ENCODE measurements at places on chromosomes 5 and 9.

DNA sequence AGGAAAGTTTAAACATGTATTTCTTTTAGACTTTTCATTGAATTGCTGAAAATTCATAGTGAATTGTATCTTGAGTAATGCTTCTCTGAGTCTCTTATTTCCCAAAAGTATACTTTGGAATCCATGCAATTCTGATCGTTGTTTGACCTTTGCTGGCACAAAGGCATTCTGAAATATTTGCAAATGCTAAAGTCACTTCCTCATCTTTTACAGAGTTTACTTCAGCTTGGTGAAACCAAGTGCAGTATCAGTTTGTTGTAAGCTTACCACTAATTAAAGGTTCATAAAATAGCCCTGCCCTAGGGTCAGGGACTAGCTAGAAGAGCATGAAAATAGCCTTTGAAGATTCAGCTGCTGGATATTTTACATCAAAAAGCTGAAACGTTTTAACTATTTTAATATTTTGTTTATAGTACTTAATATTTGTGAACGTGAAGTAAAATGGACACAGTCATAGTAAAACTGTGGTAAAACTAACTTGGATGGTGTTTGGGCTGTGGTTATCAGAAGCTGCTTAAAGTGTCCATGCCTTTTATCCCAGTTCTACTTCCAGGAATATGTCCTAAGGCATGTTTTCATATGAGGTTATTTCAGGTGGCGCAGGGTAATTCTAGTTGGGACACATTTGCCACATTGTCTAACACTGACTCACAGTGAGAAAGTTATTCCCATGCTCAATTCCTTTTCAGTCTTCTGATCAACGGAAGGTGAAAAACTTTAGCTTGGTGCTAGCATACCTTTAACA lies 45.3 kb downstream of the SLC22A5 start:
- DNase-seq, result no peak

GRCh38 chr5:91607675-91608074 lies 224.6 kb upstream of the ARRDC3 start:
- no peak for DNase-seq

DNA sequence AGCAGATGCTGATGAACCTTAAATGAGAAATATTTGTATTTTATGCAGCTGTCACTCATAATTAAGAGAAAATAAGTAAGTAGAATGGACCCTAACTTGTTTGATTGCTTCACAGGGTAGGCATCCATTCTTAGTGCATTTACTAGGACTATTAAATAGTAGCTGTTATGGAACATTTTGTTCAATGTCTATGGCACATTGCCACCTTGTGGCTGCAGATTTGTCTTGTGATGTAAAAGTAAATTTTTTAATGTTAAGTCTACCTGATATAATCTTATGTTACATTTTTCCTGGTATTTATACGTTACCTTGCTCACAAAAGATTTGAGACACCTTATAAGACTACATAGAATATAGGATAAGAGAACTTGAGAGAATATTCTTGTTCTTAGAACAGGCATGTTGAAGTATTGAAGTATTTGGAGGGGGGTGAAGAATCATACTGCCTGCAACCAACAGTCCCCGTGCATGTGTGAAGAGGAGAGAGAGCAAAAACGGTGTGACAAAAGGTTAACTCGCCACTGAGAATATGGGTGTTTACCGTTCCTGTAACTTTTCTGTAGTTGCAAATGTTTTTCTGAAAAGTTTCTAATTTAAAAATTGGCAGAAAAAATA lies 161.1 kb downstream of the MAST4 start:
- DNase-seq, result peak; percentile 49

DNA sequence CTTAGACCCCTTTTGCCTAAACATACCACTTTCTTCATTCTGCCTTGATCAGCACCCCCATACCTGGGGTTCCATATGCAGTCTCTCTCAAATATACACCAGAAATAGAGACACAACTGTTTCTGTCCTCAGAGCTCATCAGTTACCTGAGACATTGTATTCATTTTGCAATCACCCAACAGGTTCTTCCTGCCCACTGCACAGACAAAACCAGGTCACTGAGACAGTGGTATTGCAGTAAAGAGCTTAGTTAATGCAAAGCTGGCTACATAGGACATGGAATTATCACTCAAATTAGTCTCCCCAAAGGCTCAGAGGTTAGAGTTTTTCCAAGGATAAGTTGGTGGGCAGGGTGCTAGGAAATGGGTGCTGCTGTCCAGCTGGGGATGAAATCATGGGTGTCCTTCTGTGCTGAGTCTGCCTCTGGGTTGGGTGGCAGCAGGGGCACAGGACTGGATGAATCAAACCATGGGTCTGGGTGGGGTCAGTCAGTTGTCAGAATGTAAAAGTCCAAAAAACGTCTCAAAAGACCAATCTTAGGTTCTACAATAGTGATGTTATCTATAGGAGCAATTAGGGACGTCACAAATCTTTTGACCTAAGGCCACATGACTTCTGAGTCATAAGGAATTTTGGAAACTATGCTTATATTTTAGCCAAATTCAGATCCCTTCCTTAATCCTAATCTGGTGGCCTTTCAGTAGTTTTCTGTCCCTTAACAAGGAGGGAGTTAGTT lies 41.0 kb downstream of the KCNV2 start:
- DNase-seq, result no peak

GRCh38 chr5:118952992-118953651 lies 35.2 kb downstream of the DTWD2 start:
- no peak for DNase-seq

DNA sequence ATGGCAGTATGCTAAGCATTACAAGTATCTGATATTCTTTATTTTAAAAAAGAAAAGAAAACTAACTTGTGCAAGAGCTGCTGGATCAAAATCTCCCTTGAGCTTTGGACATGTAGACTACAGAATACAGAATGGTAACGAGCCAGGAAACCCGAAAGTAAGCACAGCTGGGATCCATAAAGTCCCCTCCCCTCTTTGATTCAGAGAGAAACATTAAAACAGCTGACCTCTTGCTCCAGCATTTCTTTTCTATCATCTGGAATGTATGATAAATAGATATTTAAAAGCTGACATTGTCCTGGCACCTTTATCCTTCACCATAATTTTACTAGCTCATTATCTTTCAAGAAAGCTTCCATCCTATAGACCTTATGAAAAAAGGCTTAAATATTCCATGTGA lies 28.2 kb upstream of the LPAR1 start:
- no peak for DNase-seq

- no peak for DNase-seq
Observed at GRCh38 chr9:70392189-70392588, 22.3 kb downstream of the KLF9 start.

GRCh38 chr5:147691130-147691529 lies 91.4 kb downstream of the JAKMIP2 start:
- DNase-seq, result no peak

- no peak for DNase-seq
Observed at GRCh38 chr5:8807636-8808035, 738.2 kb downstream of the SEMA5A start.

- no peak for DNase-seq
Observed at GRCh38 chr5:96142786-96143434, 181.3 kb upstream of the ELL2 start.

- no peak for DNase-seq
Observed at GRCh38 chr9:70634696-70635095, 220.2 kb upstream of the KLF9 start.

GRCh38 chr9:130445268-130445983 lies 665 bp downstream of the ASS1 start:
- peak; percentile 62 for DNase-seq

DNA sequence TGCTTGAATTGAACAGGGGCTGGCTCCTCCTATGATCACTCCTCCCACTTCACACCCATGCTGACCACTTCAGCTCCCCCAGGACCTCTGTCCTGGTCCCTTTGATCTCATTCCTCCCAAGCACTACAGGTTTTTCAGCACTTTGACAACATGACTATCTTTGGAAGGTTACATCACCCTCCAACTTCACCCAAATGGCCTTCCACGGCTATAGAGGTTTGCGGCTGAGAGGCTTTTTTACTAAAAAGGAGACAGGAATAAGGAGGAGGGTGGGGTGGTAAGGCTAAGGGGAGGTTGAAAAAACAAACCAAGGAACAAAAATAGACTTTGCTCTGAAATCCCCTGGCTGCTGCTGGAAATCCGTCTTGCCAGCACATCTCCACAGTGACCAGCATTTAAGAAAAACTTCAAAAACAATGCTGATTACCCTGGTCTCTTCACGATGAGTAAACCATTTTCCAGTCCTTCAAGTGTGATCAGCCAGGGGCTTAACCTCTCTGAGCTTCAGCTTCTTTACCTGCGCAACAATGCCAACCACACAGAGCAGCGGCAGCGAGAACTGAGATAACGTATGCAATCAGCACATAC lies 102.7 kb downstream of the DPYSL3 start:
- DNase-seq, result no peak

DNA sequence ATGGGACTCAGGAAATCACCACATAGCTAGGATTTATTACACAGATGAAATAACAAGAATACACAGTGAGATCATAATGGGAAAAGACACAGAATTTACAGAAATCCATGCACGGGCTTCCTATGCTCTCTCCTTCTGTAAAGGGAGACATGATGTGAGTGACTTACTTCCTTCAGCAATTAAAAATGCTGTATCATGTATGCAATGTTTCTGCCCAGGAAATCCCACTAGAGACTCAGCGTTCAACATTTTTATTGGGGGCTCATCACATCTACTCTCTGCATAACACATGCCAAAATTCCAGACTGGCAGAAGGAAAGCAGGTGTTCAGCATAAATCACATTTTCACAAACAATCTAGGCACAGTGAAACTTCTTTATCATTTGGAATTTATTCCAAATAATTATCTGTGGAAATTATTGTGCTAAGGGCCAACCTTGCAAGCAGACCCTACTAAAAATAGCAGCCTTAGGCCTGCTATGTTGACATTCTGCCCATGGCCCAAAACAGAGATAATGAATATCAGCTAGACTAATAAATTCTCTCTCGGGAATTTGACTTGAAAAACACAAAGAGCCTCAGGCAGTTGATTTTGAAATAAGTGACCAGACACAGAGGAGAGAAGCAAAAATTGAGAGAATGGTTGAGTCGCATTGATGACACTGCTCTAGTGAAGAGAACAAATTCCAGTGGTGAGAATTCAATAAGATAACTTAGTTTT lies 31.4 kb upstream of the SELENOP start:
- no peak for DNase-seq

- no peak for DNase-seq
Observed at GRCh38 chr9:15942831-15943424, 390.1 kb downstream of the CCDC171 start.

DNA sequence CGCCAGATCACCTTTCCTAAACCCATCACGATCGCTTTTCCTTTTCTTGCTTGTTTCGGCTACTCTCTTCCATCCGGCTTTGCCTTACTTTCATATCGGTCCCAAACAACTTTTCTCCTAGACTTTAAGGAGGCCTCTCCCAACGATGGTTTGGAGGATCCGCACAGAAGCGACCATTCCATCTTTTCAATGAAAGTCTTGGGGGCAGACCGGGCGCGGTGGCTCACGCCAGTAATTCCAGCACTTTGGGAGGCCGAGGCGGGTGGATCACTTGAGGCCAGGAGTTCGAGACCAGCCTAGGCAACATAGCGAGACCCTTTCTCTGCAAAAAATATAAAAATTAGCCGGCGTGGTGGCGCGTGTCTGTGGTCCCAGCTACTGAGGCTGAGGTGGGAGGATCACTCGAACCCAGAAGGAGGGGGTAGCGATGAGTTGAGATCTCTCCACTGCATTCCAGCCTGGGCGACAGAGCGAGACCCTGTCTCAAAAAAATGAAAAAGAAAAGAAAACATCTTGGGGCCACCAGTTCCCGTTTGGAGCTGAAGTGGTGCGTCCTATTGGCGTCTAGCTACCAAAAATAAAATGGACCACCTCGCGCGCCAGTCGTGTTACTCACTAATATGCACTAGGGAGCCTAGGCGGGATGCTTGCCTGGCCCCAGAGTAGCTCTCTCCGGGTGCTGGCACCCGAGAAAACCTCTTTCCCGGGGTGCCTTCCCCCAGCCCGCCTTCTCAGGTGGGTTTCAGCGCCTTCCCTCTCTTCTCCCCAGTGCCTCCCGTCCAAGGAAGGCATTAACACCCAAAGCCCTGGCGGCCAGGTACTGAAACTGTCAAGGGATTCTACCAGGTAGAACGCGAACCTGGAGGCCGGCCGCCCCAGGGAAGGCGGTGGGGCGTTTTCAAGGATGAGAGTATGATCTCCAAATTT lies 800 bp upstream of the AP3B1 start:
- no peak for DNase-seq

DNA sequence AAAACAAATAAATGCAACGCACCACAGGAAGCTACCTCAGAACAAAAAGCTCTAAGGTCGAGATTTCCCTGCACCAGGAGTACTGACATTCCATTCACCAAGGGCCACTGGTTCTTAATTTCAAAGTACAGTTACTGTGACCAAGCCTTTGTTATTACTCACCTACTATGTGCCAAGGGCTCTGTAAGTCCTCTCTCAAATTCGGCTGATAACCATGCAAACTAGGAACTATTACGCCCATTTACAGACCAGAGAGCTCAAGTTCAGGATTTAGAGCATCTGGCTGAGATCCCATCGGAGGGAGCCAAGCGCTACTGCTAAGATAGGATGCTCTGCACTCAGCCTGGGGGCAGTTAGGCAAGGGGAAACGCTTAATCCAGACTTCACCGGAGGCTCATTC lies 5.6 kb downstream of the MYO10 start:
- DNase-seq, result no peak

DNA sequence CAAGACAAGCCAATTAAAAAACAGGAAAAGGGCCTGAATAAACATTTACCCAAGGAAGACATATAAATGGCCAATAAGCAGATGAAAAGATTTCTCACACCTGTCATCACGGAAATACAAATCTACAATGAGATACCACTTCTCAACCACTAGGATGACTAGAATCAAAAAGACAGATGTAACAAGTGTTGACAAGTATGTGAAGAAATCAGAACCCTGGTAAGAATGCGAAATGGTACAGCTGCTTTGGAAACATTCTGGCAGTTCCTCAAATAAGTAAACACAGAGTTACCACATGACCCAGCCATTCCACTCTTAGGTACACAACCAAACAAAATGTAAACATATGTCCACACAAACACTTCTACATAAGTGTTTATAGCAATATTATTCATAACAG lies 32.5 kb downstream of the LEAP2 start:
- no peak for DNase-seq

DNA sequence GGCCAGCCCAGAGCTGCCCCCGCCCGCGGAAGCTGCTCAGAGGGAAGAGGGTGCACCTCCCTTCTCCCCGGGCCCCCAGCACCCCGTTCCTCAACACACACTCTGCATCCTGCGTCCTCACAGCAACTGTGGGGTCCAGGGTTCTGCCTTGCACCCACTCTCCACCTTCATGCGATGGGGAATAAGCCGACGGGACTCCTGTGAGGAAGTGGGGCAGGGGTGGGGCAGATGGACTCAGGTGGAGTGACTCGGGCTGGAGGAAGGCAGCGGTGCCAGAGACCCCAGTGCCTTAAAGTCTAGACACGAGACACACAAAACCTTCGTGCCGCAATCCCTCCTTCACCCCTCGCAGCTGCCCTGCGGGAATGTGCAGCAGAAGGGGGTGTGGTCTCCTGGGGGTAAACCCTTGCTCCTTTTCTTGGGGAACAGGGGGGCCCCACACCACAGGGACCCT lies 8.6 kb downstream of the BRD3 start:
- DNase-seq, result no peak
